Activated naive CD4-positive, alpha-beta T cell treated with anti-CD3 and anti-CD28 coated beads for 36 hours (primary cell): ENCODE measurements at places on chromosomes 3 and 15. TPM values are rescaled to one million over a fixed set of nuclear protein-coding genes. Genes with fewer than 3 reads are reported as not detected.
A peak's percentile ranks its signal among the peaks of the same experiment; 100 is the strongest.

The ALDH1L1 gene
- not detected for total RNA-seq

The DUT gene
- total RNA-seq = 605 TPM

The B3GALNT1 gene
- 0.76 TPM for total RNA-seq

- H3K27me3 ChIP-seq = no peaks in the 10 kb centered on the region
- no peak for DNase-seq
- H3K4me3 ChIP-seq = no peak overlapping the region
- peaks cover 23% of the 10 kb centered on the region for H3K4me1 ChIP-seq
Measured at GRCh38 chr3:44436181-44436580, 41.3 kb downstream of the ZNF445 start.

The MAGEL2 gene
- not detected for total RNA-seq

The NR1I2 gene
- 0.89 TPM for total RNA-seq

DNA sequence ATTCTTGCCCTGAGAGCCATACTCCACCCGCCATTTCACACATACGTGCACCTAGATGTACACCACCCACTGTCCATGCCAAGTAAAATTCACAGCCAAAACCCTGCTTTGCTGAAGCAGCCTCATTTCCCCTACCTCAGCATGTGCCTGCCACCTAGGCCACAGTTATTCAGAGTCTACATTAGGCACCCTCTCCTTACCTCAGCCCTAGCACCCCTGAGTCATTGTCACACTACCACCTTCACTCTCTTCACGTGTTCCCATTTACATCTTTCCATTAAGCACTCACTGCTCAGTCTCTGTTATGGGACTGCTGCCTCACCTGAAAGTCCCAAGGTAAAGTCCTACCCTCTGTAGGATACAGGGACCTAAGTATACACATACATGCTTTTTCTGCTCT lies 70.0 kb downstream of the SETD5 start:
- no peak overlapping the region for H3K4me3 ChIP-seq
- H3K36me3 ChIP-seq = peaks cover 47% of the 10 kb centered on the region
- H3K27me3 ChIP-seq = no peaks in the 10 kb centered on the region
- peak overlapping the region; percentile 44 for H3K27ac ChIP-seq
- DNase-seq = no peak

GRCh38 chr3:23877329-23877980 lies 39.3 kb downstream of the NKIRAS1 start:
- DNase-seq = no peak
- no peak overlapping the region for H3K4me3 ChIP-seq
- H3K36me3 ChIP-seq = peaks cover 9% of the 10 kb centered on the region
- H3K4me1 ChIP-seq = peaks cover 28% of the 10 kb centered on the region

The ANKUB1 gene
- not detected for total RNA-seq

GRCh38 chr3:41222501-41222900 lies 23.2 kb downstream of the CTNNB1 start:
- peaks cover 32% of the 10 kb centered on the region for H3K36me3 ChIP-seq
- peaks cover 53% of the 10 kb centered on the region for H3K4me1 ChIP-seq

GRCh38 chr3:71652781-71653413 lies 69.4 kb upstream of the FOXP1 start:
- H3K4me1 ChIP-seq = peaks cover 4% of the 10 kb centered on the region
- H3K27me3 ChIP-seq = no peaks in the 10 kb centered on the region
- H3K4me3 ChIP-seq = no peak overlapping the region
- peak; percentile 42 for DNase-seq

DNA sequence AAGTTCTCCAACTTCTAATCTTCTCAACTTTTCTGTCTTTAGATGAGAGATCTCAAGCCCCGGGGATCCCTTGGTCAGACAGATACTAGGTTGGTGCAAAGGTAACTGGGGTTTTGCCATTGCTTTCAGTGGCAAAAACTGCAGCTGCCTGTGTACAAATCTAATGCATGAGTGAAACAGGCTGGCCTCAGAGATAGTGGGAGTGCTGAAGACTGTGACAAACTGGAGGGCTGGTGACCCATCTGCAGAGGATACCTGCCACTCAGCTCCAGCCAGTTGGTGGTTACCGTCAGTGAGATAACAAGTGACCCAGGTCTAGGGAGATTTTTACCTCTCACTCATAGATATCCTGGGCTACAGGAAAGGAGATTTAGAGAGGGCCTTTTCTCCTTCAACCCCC lies 85.7 kb downstream of the RYR3 start:
- H3K4me3 ChIP-seq = no peak overlapping the region
- no peak overlapping the region for H3K27ac ChIP-seq
- no peaks in the 10 kb centered on the region for H3K36me3 ChIP-seq
- H3K27me3 ChIP-seq = peaks cover 4% of the 10 kb centered on the region
- no peaks in the 10 kb centered on the region for H3K4me1 ChIP-seq

DNA sequence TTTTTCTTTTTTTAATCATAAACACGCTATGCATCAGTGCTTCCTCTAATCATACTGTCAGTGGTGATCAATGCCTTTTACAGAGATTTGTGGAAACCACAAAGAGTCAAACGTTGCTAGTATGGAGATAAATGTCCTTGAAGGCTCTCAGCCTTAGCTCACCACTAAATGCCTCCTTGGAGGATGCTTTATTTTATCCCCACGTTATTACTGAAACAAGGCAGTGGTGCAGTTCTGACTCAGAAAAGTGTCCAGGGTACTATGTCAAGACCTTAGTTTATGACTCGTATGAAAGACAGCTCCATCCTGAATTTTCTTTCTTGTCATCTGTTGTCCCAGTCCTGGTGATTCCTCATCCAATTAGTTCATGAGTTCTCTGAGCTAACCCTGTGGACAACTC lies 1146.7 kb downstream of the IGSF11 start:
- H3K27me3 ChIP-seq = no peaks in the 10 kb centered on the region
- H3K27ac ChIP-seq = no peak overlapping the region
- no peak overlapping the region for H3K4me3 ChIP-seq
- DNase-seq = no peak

- H3K36me3 ChIP-seq = no peaks in the 10 kb centered on the region
- no peaks in the 10 kb centered on the region for H3K27me3 ChIP-seq
- H3K4me3 ChIP-seq = no peak overlapping the region
- H3K4me1 ChIP-seq = no peaks in the 10 kb centered on the region
- DNase-seq = no peak
Measured at GRCh38 chr3:53147151-53147902, 13.7 kb upstream of the PRKCD start.

- peaks cover 6% of the 10 kb centered on the region for H3K4me1 ChIP-seq
- no peak for DNase-seq
- no peak overlapping the region for H3K27ac ChIP-seq
- no peaks in the 10 kb centered on the region for H3K36me3 ChIP-seq
Measured at GRCh38 chr3:112627919-112628466, 12.9 kb downstream of the CCDC80 start.

- no peaks in the 10 kb centered on the region for H3K36me3 ChIP-seq
- DNase-seq = no peak
- H3K4me1 ChIP-seq = no peaks in the 10 kb centered on the region
Measured at GRCh38 chr15:42090370-42090769, 4.0 kb downstream of the PLA2G4D start.

The MYRIP gene
- total RNA-seq = not detected

The FRMD5 gene
- 0.50 TPM for total RNA-seq

DNA sequence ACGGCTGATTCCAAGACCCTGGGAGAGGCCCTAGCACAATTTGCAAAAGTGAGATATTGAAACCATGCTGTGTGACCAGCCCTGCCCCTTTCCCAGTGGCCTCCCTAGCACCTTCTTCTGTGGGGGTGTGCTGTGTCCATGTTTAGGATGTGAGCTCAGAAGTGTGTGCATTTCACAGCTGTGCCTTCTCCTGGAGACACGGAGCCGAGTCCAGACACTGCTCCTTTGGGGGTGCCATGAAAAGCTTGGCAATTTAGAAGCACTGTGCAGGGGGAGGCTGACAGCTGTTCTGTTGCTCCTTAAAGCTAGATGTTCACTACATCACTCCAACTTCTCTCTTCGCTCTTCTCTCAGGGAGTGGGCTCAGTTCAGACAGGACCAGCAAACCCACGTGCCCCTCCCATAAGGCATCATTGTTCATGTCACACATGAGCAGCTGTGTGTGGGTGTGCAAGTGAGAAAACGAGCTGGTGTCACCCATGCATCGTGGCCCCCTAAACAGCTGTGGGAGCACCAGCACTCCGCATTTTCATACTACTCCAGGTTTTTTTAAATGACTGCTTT lies 492.6 kb downstream of the GABRG3 start:
- no peak overlapping the region for H3K4me3 ChIP-seq
- no peaks in the 10 kb centered on the region for H3K27me3 ChIP-seq
- no peak for DNase-seq
- no peaks in the 10 kb centered on the region for H3K36me3 ChIP-seq
- H3K4me1 ChIP-seq = no peaks in the 10 kb centered on the region

GRCh38 chr3:177760803-177761202 lies 563.5 kb upstream of the TBL1XR1 start:
- H3K27me3 ChIP-seq = no peaks in the 10 kb centered on the region
- no peak overlapping the region for H3K27ac ChIP-seq
- DNase-seq = no peak
- no peak overlapping the region for H3K4me3 ChIP-seq
- no peaks in the 10 kb centered on the region for H3K36me3 ChIP-seq

DNA sequence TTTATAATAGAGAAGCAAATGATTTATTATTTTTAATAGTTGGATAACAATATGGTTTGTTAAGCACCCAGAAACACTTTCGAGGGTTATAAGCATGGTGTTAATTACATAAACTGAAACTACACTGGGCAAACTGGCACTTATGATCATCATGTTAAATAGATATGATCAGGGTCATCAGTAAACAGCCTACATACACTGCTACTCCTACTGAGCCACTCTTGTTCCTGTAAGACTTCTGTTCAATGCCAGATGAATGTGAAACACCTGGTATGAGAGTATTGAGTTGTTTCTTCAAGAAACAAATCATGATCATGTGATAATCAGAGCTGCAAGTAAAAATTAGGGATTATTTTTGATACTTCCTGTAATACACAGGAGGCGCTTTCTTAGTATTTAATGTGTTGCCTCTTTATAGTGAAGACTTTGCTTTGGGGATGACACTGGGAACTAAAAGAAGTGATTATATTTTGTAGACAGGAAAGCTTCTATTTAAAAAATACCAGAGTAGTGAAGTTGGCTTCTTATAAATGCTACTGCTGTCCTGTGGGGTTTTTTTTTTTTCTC lies 32.3 kb upstream of the UTS2B start:
- H3K4me3 ChIP-seq = no peak overlapping the region
- no peaks in the 10 kb centered on the region for H3K36me3 ChIP-seq
- no peak overlapping the region for H3K27ac ChIP-seq
- no peaks in the 10 kb centered on the region for H3K27me3 ChIP-seq
- H3K4me1 ChIP-seq = peaks cover 7% of the 10 kb centered on the region

DNA sequence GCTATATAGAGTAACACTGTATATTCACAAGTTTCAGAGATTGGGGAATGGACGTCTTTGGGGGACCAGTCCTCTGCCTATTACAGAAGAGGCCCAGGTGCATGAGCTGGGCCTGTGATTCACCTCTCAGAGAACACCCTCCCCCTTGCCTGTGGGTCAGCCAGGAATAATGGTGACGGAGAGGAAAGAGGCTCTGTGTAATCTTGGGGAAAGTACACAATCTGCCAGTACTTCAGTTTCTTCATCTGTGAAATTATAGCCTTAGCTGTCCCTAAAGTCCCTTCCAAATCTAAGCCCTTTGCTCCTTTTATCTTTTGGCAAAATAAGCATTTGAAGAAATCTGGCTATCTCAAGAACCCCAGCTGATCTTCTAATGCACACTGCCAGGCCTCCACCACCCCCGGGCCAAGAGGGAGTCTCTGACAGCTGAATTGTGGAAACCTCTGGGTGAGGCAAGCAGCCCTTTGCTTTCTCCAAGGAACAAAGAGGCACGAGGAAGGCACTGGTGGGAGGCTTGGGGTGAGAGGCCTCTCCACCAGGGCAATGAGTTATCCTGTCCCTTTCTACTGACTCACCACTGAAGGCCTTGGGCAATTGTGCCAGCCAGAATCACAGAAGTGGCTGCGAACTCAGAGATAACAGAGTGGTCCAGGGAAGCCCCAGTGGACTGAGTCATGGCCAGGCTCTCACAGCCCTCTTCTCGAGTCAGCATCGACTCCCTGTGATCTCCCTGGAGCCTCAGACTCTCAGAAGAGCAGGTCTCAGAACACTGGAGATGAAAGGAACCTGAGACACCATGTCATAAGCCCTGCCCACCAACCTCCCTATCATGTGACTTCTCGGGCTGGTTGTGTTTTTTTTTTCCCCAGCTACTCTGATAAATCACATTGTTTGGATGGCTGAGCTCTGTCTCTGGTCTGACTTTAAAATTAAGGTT lies 31.8 kb downstream of the CCNL1 start:
- H3K4me1 ChIP-seq = peaks cover 56% of the 10 kb centered on the region
- no peaks in the 10 kb centered on the region for H3K36me3 ChIP-seq
- H3K27ac ChIP-seq = peak overlapping the region; percentile 98

- no peaks in the 10 kb centered on the region for H3K36me3 ChIP-seq
- no peak for DNase-seq
- H3K27me3 ChIP-seq = peaks cover 6% of the 10 kb centered on the region
- H3K4me1 ChIP-seq = no peaks in the 10 kb centered on the region
Measured at GRCh38 chr3:64406271-64406670, 181.0 kb upstream of the PRICKLE2 start.
